ENCODE measurements at places on chromosomes 1 and 21.

DNA sequence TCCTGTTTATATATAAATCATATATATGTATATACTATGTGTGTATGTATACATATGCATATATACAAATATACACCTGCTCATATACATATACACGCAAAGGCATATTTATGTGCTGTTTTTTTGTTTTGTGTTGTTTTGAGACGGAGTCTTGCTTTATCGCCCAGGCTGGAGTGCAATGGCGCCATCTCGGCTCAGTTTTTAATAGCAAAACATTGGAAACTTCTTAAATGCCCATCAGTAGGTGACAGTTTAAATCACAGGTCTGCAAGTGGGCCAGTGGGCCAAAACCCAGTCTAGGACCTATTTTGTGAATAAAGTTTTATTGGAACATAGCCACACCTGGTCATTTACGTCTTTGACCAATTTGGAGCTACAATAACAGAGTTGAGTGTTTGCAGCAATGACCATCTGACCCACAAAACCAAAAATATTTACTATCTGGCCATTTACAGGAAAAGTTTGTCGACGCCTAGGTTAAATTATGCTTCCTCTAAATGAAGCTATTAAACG, 132.3 kb downstream of the TOMM20 start:
- DNase-seq = no peak

GRCh38 chr1:211547710-211548109, 31.3 kb downstream of the SLC30A1 start:
- no peak for DNase-seq

GRCh38 chr1:175002910-175003517, 3.3 kb downstream of the CACYBP start:
- DNase-seq = no peak

DNA sequence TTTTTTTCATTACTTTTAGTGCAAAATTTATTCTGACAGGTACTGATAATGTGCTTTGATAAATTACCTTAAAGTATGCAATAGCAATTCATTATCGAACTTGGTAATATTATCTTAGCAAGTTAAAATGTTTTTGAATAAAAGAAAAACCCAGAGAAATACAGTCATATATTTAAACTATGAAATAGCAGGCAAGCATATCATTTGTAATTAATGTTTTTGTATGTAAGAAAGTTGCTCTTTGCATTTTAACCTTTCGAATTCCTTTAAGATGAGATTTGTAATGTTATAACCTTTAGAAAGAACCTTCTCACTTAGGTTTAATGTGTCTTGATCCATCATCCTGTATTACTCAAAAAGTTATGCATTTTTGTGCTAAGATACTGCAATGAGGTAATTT, 585.6 kb downstream of the PTBP2 start:
- DNase-seq = no peak

DNA sequence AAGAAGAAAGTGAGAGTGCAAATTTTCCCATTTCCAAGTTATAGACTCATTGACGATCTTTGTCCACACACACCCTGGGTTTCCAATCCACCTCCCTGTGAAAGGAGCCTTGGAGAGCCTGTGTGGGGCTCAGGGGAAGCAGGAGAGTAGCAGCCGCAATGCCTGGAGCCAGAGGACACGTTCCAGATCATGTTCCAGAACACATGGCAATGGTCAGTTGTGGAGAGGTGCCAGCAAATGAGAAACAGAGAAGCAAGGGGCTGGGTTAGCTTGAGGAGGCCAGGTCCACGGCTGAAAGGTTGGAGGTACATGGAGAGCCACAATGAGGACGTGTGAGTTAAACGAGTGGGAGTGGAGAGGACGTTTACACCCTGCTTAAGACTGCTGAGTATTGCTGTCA, 33.0 kb upstream of the SIPA1L2 start:
- DNase-seq = no peak

GRCh38 chr1:176789571-176790090, 326.7 kb downstream of the PAPPA2 start:
- no peak for DNase-seq

DNA sequence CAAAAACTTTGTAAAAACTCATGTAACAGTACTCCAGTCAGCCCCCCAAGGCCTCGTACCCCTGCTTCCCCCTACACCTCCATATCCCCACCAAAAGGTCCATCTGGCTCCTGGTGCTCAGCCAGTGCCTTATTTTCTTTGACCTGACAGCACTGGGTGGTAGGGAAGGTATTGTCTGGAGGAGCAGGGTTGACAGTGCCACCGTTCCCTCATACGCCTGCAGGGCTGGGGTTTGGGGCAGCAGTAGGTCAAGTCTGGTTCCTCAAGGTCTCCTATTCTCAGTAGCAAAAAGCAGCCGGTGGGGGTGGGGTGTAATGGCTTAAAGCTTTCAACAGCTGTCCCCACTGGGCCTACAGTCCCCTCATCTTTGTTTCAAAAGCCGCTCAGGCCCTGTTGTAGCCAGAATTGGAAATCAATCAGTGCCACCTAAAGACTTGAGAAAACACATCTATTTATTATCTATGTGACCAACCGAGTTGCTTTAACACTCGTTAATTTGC, 25.3 kb upstream of the TTF2 start:
- no peak for DNase-seq

GRCh38 chr1:235624721-235625333, 24.8 kb downstream of the GNG4 start:
- peak; percentile 59 for DNase-seq

- DNase-seq = no peak
These were observed 38.0 kb upstream of the HMGN1 start for GRCh38 chr21:39386899-39387298.

DNA sequence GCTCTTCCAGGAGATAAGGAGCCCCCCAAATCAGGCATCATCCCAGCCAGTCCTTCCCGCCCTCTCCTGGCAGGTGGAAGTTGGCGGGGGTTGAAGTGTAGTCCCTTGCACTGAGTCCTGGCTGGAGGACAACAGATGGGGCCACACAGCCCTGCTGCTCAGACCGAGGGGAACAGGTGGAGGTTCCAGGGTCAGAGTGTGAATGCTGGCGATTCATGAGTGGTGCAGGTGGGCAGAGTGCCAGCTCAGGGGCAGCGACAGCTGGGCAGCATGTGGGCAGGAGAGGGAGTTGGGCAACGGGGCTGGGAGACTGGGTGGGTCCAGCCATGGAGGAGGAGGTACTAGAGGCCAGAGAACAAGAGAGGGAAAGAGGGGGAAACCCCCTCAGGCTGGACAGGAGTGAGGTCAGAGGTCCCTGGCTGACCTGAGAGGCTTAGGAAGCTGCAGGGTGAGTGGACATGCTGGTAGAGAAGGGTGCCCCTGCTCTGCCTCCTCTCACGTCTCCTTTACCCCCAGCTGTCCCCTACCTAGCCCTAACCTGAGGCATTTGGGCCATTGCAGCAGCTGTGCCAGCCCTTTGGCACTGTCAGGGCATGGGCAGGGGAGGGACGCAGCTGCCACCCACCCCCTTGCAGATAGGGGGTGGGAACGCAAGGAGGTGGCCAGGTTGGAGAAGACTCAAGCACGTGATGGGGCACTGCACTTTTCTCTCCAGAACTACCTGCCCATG, 11.3 kb upstream of the ADORA1 start:
- no peak for DNase-seq

GRCh38 chr1:245459621-245460020, 304.8 kb downstream of the KIF26B start:
- DNase-seq = no peak
